ENCODE measurements at places on chromosomes 2 and 18. TPM values are rescaled to one million over a fixed set of nuclear protein-coding genes. Genes with fewer than 3 reads are reported as not detected.

GRCh38 chr2:155393406-155393805 is 694.9 kb downstream of the KCNJ3 start:
- no peak for DNase-seq

DNA sequence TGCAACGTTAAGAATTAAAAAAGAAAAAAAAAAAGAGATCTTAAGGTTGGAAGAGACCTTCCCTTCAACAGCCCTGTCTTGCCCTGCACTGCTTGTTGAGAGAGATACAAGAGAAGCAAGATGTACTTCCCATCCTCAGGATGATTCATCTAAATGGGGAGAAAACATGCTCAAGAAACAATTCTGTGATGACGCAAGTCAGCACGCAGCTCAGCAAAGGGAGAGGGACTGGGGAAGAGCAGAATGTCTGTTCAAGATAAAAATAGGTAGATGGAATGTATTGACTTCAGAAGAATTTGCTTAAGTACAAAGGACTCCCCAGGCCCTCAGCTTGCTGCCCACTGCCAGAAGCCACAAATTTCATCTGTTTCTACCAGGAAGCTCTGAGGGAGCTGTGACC is 198.2 kb upstream of the SPRED2 start:
- no peak for DNase-seq

Gene IL37
- total RNA-seq, result not detected

DNA sequence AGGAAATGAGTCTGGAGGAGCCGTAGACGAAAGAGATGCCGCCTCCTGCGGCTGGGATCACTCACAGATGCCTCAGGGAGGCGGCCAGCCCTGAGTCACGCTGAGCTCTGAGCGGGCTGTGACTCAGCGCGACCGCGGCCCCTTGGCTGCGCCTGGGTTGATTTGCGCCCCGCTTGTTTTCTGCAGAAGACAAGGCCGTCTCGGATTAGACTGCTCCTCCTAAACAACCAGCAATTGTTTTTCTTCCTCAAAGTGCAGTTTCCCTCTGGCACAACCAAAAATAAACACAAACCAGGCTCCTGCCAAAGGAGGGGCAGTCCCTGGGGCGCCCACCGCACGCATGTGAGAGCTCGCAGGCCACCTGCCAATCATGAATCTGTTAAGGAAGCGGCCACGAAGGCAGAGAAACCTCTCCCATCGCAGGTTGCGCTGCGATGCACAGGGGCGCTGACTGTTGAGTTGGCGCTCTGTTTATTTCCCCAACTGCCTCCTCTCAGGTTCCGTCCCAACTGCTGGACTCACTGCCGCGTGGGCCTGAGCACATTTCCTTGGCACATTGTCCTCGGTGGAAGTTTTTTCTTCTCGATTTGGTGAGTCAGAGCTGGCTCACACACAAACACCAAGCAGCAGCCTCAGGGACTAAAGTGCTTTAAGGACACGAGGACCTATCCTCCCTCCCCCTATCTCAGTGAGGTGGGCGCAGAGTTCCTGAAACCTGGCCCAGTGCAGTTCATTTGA is 85.2 kb upstream of the NDUFV2 start:
- peak; percentile 77 for DNase-seq

GRCh38 chr2:100580367-100581276 is 17.8 kb downstream of the PDCL3 start:
- DNase-seq, result no peak

Gene ABCG5
- not detected for total RNA-seq

- no peak for DNase-seq
Observed at GRCh38 chr18:23935804-23936203, 78.8 kb upstream of the TTC39C start.

GRCh38 chr18:12391487-12392165 is 14.6 kb upstream of the AFG3L2 start:
- DNase-seq, result peak; percentile 78

Gene FBXO48
- total RNA-seq, result 2.1 TPM

Gene KCNG2
- 0.22 TPM for total RNA-seq

Gene MCFD2
- 90.5 TPM for total RNA-seq

DNA sequence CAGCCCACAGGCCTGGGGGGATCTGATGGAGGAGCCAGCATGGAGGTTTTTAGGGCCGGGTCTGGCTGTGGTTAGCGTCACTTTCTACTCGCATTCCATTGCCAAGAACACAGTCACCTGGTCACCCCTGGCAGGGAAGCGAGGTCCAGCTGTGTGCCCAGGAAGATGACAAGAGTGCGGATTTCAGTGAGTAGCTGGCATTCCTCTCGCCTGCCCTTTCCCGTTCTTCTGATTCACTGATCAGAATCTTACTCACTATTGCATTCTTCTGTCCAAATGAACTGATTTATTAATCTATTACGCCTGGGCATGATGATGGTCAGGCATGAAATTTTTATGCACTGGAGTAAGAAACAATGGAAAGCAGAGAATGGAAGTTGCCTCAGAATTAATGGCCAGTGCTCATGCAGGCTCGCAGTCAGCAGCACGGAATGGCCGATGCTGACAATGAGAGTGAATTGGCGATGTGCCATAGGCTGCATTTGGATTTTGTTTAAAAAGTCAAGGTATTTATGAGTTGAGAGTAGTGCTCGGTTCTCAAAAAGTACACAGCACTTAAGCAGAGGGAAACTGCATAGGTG is 76.4 kb upstream of the MGAT5 start:
- no peak for DNase-seq

Data from sciatic nerve (tissue), 2 donors.